ENCODE measurements at places on chromosomes 4 and X. TPM values are rescaled to one million over a fixed set of nuclear protein-coding genes. Genes with fewer than 3 reads are reported as not detected.

EDA2R gene
- 12.6 TPM for total RNA-seq

EMCN gene
- 0.12 TPM for total RNA-seq

PPARGC1A gene
- total RNA-seq, result 0.37 TPM

CT45A3 gene
- total RNA-seq, result not detected
